ENCODE measurements at places on chromosomes 12 and 14.

- DNase-seq = no peak
Observed at GRCh38 chr14:99004112-99004511, 267.9 kb downstream of the BCL11B start.

- peak; percentile 77 for DNase-seq
Observed at GRCh38 chr12:31323391-31324115, 2.4 kb downstream of the SINHCAF start.

DNA sequence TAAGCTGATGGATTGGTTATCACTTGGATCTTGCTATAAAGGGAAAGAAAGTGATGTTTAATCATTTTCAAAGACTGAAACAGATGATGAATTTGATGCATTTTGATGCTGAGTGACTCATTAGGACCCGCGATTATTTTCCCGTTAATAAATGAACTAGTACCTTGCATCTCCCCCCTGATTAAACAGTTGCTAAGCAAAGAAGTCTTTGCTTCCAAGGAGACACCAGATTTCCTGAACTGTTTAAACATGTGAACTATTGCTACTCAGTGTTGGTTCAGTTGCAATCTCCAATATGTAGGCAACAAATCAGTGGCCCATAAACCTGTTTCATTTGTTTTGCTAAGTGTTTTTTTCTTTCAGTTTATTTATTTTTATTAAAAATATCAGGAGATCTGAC, 375.2 kb downstream of the AACS start:
- no peak for DNase-seq

DNA sequence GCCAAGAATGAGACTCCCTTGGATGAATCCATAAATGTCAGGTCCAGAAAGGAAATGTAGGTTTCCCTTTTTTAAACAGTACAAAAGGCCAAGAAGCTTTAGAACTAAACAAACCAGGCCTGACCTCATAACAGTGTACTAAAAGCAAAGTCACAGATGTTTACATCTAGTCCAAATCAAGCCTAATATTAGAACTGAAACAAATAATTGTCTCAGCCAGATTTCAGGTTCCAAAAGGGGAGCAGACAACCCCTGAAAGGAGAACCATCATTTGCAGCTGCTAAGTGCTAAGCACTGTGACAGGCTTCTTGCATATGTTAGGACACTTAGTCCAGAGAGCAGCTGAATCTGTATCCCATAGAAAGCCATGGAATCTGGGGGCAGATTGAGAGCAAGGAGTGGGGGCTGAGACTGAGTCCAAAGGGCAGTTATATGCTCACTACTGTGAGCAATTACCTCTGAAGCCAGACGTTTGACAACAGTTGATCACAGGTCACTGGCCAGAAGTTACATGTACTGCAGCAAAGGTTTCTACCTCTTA, 90.1 kb downstream of the STXBP6 start:
- no peak for DNase-seq

DNA sequence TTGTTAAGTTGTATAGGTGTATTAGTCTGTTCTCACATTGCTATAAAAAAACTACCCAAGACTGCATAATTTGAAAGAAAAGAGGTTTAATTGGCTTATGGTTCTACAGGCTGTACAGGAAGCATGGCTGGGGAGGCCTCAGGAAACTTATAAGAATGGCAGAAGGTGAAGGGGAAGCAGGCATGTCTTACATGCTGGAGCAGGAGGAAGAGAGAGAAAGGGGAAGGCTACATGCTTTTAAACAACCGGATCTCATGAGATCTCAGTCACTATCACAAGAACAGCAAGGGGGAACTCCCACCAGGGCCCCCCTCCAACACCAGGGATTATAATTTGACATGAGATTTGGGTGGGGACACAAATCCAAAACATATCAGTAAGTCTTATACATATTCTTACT, 60.5 kb upstream of the OR10AD1 start:
- DNase-seq = no peak
